ENCODE measurements at places on chromosomes 6 and 20.
A peak's percentile ranks its signal among the peaks of the same experiment; 100 is the strongest.

- DNase-seq, result no peak
These were observed 50.6 kb upstream of the MAP7 start for GRCh38 chr6:136600818-136601217.

DNA sequence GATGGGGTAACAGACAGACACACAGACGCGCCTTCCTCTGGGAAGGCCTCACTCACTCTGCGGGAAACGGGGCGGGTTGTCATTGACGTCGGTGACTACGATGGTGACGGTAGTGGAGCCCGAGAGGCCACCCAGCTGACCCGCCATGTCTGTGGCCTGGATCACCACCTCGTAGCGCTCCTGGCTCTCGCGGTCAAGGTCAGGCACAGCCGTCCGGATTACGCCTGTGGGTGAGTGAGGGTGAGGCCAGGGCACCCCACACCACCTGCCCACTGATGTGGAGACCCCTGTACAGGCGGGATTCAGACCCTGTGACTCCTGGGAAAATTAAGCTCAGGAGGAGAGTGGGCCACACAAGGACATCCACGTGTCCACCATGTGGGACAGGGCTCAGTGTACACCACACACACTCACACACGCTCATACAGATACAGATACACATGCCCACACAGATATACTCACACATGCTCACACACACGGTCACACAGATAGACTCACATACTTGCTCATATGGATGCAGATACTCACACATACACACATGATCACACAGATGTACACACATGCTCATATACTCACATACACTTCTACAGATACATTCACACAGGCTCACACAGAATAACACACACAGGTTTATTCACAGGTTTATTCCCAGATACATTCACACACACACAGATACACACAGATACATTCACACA is 91.4 kb downstream of the CDH22 start:
- DNase-seq, result no peak

DNA sequence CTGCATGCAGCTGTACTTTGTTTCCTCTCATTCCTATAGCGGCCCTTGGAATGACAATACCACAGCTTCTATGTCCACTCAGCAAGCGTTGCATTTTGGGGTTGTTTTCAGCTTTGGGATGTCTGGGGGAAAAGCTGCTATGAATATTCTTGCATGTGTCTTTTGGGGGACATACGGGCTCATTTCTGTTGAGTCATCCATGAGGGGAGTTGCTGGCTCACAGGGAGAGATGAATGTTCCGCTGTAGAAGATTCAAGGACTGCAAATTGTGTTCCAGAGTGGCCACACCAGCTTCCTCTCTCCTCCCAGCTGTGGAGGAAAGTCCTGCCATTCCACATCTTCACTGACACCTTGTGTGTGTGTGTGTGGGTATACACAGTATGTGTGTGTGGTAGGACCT is 43.3 kb downstream of the TGM2 start:
- no peak for DNase-seq

GRCh38 chr20:20578838-20579237 is 133.6 kb downstream of the RALGAPA2 start:
- no peak for DNase-seq

- DNase-seq, result no peak
These were observed 18.6 kb downstream of the VIP start for GRCh38 chr6:152769159-152769558.

- no peak for DNase-seq
These were observed 19.1 kb downstream of the TAB2 start for GRCh38 chr6:149336609-149336928.

DNA sequence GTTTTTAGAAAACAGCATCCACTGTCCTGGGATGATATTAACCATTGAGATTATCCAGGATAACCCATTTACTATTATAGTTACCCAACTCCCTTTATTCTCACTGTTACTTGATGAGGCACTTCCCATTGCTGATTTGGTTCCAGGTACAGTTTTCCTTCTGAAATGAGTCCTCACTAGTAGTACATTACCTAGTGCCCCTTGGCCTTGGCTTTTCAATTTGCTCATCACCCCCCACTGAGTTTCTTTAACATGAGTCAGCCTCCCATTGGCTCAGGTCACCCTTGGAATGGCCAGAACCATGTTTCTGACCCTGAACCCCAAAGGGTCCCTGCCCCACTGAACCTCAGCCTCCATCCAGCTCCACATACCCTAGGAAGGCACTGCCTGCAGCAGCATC is 28.4 kb downstream of the MDGA1 start:
- DNase-seq, result no peak

GRCh38 chr6:128860782-128861181 is 22.2 kb upstream of the LAMA2 start:
- DNase-seq, result no peak

- no peak for DNase-seq
These were observed 317.1 kb downstream of the BMP7 start for GRCh38 chr20:56949318-56949717.

DNA sequence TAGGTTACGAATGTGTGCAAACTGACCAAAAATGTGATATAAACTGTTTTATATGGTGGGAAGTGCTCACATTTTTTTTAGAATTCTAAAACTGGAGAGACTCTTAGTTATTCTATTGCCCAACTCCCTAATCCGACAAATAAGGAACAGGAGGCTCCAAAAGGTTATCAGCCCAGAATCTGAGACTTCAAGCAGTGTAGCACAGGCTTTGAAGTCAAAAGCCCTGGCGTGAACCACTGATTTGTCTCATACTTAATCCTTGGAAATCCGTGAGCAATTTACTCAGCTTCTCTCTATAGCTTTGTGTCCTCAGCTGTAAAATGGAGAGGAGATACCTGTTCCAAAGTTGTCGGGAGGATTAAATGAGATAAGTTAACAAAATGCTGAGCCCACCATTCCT is 368.8 kb upstream of the SASH1 start:
- no peak for DNase-seq

DNA sequence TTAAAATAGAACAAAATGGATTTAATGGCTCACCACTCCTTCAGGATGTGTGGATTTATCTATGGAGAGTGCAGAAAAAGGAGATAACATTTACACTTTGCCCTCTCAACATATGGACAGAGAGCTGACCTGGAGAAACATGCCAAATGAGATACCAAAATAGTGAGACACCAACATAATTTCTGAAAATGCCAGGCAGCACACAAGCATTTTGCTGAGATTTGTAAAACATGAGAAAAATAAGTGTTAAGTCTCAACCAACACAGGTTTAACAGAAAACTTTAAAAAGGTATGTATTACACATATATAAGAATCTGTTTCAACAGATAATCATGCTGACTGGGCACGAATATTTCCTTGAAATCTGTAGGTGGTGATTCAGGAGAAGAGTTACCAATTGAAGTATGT is 145.2 kb downstream of the REV3L start:
- no peak for DNase-seq

DNA sequence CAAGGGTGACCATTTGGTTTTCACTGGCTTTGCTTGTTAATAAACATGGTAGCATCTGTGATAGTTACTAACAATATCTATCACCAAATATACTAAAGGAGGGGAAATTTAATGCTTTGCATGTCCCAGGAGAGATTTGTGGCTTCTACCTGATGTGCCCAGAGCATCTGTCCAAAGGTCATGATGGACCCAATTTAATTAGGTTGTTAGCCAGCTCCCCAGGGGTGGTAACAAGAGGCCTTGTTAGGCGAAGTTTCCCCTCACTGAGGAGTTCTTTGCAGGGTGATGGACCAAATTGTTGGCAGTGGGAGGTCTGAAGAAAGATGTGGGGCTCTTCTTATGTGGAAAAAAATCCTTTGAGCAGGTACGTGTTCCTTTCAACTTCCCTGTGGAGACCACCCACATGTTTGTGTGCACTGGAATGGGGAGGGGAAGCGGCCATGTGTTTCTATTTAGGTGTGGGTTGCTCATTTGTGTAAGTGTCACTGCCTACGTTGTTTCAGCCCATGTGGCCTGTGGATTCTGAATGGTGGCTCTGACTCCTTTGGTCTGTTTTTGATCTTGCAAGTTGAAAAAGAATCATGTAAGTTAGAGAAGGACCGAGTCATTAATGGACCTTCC is 137.6 kb downstream of the CLIC5 start:
- DNase-seq, result no peak

DNA sequence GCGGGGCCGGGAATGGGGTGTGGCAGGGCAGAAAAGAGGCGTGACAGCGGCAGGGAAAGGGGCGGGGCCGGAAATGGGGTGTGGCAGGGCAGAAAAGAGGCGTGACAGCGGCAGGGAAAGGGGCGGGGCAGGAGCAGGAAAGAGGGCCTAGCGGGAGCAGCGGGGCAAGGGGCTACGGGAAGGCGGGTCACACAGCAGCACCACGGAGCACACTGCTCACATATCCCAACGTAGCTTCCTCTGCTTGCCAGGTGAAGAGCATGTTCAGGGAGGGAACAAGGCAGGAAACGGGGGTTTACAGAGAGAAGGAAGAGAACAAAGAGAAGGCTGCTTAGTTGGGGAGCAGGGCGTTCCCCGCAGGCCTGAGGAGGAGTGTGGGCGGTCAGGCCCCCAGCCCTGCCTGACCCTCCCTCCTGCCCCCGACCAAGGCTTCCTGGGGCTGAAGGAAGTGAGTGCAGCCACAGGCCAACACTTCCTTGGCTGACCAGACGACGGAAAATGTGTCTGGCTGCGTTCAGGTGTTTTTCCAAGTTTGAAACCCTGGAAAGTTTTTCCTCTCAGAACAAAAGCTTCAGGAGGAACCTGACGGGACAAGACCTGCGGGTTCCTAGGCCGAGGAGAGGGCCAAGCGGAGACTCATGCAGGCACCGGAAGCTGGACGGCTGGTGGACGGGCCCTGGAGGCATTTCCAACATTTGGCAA is 13.8 kb downstream of the UCKL1 start:
- peak; percentile 67 for DNase-seq

DNA sequence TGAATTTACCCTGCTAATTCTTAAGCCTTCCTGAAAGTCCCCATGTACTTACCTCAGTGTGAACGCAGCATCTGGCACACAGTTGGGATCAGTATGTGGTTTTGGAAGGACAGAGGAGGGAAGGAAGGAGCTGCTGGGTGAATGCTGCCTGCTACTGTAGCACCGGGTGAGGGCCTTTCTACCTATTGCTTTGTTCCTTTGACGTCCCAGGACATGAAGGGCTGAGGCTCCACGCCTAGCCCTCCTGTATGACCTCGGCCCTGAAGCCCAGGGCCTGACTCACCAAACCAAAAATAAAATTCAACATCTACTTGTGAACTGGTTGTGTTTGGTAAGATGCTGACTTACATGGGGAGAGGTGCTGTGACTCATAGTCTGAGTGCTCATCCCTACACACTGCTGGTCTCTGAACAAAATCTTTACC is 51.1 kb downstream of the ARID1B start:
- DNase-seq, result no peak

DNA sequence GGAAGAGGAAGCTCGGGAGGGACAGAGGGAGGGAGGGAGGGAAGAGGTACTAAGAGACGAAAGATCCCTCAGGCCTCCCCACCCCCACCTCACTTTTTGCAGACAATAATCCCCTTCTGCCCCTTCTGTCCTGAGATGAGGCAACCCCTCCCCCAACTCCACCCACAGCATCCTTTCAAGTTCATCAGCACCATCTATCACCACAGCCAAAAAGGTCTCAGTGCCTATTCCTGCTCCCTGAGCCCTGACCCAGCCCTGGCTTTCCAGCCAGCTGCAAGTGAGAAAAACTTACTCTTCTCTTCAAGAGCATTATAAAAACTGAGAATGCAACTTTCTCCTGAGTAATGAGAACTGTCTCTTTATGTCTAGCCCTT is 133.2 kb upstream of the LRFN2 start:
- no peak for DNase-seq

GRCh38 chr6:41155132-41155805 is 1.1 kb upstream of the TREML1 start:
- no peak for DNase-seq

- DNase-seq, result no peak
These were observed 25.8 kb downstream of the MAP7 start for GRCh38 chr6:136524339-136524935.

DNA sequence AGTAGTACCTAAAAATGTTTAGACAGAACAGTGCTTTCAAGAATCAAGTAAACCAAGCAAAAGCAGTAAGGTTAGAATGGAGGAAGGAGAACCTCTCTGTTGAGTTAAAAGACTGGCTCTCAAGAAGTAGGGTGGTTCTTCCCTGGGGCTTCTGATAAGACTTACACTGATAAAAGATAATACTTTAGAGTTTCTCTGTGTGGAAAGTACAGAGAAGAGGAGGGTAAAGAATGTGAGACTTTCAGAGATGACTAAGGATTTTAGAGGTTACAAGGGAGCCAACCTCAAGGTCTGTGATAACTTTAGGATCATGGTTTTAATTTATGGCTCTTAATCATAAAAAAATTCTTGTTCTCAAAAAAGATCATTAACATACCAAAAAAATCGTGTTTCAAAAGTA is 30.9 kb upstream of the ALDH8A1 start:
- no peak for DNase-seq

GRCh38 chr6:133502441-133503335 is 261.5 kb downstream of the EYA4 start:
- DNase-seq, result no peak
